ENCODE measurements at places on chromosomes 7 and 10.

- DNase-seq: no peak
These were observed 5.0 kb downstream of the KNDC1 start for GRCh38 chr10:133164816-133165555.

- DNase-seq: no peak
These were observed 209.3 kb upstream of the FRMD4A start for GRCh38 chr10:14540062-14540461.

- no peak for DNase-seq
These were observed 458.8 kb upstream of the ZMIZ1 start for GRCh38 chr10:78609976-78610375.

DNA sequence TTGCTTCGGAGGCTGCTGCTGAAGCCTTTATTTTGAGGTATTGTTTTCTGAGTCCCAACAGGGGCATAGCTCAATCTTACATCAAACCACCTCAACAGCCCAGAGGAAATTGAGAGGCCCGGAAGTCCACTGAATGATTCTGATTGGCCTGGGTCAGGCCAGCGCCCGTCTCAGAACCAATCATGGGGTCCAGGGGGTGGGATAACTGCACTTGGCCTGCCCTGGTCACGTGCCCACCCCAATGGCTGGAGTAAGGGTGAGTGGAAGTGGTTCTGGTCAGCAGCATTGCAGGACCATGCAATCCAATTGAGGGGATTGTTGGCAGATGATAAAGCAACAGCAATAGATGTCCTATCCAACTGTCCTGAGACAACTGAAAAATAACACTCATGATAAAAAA, 190.6 kb downstream of the HERPUD2 start:
- no peak for DNase-seq

DNA sequence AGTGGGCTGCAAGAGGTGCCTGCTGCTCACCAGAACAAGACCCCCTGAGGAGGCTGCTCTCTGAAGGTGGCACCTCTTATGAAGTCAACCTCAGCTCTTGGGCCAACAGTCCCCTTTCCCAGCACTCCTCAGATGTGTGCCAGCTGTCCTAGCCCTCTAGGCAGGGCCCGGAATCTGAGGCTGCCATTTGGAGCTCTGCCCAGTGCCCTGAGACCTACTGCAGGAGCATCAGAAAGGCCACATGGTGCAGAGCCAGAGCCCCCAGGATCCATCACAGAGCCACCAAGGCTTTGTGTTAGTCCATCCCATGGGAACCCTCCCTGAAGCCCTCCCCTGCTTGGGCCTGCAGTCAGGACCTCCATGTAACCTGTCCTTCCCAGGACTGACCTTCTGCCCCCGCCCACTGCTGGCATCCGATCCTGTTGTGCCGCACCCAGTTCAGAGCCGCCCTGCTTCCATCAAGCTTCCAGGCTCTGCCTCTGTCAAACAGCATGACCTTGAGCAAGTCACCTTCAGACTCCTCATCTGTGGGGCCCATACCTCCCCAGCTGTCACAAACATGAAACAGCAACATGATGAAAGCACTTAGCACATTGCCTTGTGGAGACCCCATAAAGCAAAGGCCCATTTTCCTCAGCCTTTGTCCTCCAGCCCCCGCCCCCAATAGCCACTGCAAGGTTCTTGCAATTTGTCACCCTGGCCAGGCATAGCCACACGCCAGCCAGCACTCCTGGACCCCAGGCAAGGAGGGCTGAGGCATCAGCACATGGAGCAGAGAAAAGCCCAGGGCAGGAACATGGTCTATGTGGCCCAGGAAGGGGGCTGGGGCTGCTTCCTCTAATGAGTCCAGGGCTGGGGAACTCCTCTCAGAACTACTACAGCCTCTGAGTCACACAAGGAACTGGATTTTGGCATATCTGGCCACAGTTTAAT, 51.7 kb downstream of the GRID1 start:
- no peak for DNase-seq

DNA sequence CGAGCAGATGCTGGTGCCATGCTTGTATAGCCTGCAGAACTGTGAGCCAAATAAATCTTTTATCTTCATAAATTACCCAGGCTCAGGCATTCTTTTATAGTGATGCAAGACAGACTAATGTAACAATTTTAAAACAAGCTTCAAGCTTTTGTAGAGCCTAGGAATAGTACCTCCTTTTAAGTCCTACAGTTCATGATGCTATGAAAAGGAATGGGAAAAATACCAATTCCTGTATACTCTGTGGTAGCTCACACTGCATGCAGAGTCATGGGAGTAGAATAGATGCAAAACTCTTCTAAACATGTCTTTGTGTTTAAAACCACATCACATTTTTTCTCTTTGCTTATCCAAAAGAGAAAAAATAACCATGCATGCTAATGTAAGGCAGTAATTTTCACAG, 66.6 kb upstream of the WNT16 start:
- no peak for DNase-seq

DNA sequence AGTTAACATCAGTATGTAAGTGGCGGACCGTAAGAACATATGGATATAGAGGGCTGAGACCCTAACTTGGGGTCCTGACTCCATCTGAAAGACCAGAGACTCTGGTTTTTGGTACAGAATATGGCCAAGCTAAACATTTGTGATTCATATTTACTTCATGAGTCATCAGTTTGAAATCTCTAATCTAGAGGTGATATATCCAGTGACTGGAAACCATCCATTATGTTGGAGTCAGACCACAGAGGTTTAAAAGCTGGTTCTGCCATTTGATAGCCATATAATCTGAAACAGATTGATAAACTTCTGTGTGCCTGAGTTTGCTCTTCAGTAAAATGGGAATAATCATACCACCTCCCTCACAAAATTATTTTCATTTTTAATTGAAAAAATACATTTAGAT, 505.3 kb downstream of the SORCS3 start:
- DNase-seq: no peak

GRCh38 chr10:75208181-75208580, 2.4 kb upstream of the VDAC2 start:
- no peak for DNase-seq

- DNase-seq: no peak
These were observed 149.8 kb upstream of the PRKCQ start for GRCh38 chr10:6729861-6730344.

GRCh38 chr7:5649641-5650040, 131.8 kb downstream of the RNF216 start:
- DNase-seq: no peak

DNA sequence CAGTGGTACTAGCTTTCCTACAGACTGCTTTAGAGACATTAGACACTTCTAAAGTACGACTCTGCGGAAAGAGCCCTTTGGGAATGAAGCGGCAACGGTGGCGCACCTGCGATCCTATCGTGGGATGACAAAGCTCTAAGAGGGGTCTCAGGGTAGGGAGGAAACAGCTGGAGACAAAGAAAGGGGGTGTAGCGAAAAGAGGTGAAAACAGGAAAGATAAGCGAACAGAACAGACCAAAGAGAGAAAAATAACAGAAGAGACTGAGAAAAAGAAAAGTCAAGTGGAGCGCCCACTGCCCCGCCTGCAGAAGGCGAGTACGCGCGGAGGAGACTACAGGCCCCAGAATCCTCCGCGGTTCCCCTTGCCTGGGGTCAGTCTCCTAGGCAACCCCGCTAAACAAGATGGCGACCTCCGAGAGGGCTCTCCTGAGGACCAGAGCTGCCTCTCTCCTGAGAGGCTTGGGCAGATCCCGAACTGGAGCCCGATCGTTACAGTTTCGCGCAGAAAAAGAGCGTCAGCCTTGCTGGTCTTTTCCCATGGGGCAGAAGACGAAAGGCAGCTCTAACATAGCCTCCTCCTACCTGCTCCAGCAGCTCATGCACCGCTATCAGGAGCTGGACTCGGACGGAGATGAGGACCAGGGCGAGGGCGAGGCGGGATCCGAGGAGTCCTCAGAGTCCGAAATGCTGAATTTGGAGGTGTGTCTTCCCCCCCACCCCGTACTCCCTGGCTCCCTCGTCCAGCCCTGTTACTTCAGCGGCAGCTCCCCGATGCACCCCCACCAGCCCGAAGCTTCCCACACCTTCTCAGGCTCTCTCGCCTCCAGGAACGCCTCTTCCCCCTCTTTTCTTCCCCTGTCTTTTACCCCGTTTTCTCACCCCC, at the start of gene LRGUK:
TSS of gene LRGUK (plus strand) at position 375 of the 883 bp plus-strand sequence. CDS start at position 403, 28 bp downstream.
- DNase-seq: peak; percentile 11

DNA sequence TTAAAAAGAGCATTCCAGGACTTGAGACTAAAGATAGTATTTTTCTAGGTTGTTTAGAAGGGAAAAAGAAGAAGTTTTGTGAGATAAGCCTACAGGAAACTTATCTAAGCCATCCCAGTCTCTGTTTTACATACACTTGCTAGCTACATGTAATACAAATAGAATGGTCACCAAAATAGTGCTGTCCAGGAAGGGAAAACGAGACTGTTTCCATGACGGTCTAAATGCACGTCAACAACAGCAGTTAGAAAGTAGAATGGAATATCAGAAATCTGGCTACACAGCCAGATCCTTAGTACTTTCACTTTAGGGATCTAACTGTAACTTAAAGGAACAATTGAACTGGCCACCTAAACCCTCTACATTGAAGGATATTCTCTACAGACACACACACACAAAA, 117.6 kb downstream of the TSPAN12 start:
- DNase-seq: no peak

GRCh38 chr10:67819768-67820204, 18.2 kb downstream of the DNAJC12 start:
- no peak for DNase-seq

DNA sequence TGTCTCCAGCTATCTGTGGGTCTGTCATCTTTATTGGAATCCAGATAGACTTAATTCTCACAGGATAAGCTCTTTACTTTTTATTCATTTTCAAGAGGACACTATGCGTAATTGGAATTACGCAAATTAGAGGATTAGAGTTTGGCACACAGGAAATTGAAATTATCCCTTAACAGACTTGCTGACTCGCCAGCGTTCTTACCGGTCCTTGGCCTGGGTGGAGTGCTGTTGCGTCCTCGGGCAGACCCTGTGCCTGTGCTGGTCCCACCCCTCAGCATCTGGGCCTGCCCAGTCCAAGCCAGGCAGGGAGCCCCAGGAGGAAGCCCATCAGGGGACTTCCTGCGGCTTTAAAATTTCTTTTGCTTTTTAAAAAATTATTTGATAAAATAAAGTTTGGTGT, 101.8 kb downstream of the MKI67 start:
- DNase-seq: no peak

GRCh38 chr7:127780489-127780888, 128.5 kb downstream of the SND1 start:
- no peak for DNase-seq

- no peak for DNase-seq
These were observed 1.2 kb upstream of the PFKFB3 start for GRCh38 chr10:6201516-6201975.

DNA sequence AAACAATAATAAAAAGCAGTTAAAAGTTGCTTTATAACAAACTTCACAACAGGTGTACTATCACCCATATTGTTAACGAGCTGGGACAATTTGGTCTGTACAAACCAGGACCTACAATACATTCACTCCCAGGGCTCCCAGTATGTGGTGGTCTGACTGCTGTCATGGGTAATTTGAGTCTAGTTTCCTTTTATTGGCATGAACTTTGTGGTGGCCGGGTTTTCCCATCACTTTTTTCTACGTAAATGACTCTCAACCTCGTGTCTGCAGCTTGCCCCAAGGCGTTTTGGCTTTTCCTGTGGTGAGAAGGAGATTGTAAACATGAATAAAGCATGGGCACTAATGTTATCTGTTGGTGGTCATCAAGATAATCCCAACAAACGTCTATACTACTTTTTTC, 118.7 kb upstream of the CDK6 start:
- DNase-seq: no peak

DNA sequence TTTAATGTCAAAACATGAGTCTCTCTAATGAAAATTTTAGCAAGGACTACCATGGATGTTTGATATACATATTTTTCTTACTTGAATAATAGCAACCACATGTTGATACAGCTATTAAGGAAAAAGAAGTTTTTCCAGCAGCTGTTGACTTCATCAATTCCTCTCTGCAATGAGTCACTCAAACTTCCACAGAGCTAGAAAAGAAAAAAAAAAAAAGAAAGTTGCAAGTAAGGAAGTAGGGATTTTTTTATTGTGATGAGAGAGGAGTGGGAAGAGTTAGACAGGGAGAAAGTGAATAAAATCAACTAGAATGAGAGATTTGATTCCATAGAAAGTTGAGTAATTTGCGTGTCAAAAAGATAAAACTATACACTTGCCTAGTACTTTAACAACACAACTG, 46.2 kb downstream of the CAV1 start:
- DNase-seq: no peak

- DNase-seq: no peak
These were observed 178.0 kb downstream of the NPSR1 start for GRCh38 chr7:34835901-34836600.

Measured in KG1 (cell line).